Hepatocyte (in vitro differentiated cells): ENCODE measurements at places on chromosomes 6 and 20. TPM values are rescaled to one million over a fixed set of nuclear protein-coding genes. Genes with fewer than 3 reads are reported as not detected.

DNA sequence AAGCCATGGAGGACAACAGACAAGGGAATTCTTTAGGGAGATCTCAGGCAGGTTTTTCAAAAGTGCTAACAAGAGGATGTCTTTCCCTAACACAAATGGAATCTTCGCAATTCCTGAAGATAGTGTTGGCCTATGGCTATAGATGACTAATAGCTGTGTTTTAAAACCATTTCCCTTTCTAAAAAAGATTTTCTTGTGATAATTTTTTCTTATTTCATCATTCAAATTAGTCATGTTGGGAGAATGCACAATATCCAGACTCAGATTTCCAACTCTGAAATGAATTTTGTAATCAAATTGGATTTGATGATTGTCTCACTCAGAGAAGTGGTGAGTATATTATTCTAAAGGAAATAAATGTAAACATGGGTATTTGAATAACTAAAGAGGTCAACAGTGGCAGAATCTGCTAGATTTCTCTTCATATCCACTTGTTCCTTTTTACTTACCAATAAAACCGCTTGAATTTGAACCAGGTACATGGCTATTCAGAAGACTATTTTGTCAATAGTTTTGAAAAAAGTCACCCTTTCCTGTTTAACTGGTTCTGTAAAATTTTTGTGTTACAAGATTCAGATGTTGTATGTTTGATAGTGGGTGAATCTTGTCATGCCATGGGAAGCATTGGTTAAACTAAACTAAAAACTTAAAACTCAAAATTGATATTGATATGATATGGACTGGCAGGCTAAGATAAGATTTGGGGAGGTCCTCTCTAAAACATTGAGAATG, 1223.7 kb upstream of the EYS start:
- no peak for DNase-seq
- no peak overlapping the region for H3K4me3 ChIP-seq

COL12A1 gene
- 48.4 and 49.0 TPM in 2 replicates for total RNA-seq

DNA sequence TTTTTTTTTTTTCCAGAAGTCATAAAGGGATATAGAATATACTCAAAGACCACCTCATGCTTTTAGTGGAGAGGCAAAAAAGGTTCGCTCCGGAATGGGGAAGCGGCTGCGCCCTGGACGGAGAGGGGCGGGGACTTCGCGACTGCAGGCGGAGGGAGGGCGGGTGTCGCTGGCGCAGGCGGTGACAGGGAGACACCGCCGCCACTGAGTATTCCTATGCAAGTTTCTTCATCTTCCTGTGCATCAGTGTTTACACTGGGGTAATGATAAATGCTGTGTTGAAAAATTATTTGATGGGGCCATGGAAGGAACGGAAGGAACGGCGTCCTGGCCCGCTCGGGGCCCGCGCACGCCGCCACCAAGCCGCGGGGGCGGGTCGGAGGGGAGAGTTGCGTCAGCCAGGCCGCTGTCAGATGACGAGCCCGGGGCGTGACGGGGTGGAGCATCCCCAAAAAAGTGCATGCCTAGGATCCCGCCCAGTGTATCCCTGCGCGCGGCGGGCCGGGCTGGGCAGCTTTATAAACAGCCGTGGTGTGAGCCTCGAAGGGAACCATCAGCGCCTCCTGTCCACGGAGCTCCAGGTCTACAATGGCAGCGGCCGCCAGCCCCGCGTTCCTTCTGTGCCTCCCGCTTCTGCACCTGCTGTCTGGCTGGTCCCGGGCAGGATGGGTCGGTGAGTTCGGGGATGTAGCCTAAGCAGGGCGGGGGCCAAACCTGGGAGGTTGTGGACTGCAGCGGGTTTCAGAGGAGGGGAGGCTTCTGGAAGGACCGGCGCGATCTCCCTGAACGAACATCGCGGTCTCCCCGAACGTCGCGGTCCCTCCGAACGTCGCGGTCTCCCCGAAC, at the start of gene ULBP1:
Gene ULBP1, plus strand, starts transcription at position 482 of the 846 bp plus-strand sequence. Its CDS starts 107 bp downstream, at position 589.
- H3K27me3 ChIP-seq, result peaks cover 97% of the 10 kb centered on the region
- H3K27ac ChIP-seq, result no peak within 1 kb of the TSS

GRCh38 chr6:2055911-2056310, 189.5 kb downstream of the GMDS start:
- no peaks in the 10 kb centered on the region for H3K27me3 ChIP-seq
- H3K27ac ChIP-seq, result no peak overlapping the region
- no peaks in the 10 kb centered on the region for H3K4me1 ChIP-seq
- no peak overlapping the region for H3K4me3 ChIP-seq

GRCh38 chr6:5184218-5184617, 76.5 kb downstream of the LYRM4 start:
- no peaks in the 10 kb centered on the region for H3K4me1 ChIP-seq
- H3K36me3 ChIP-seq, result no peaks in the 10 kb centered on the region
- DNase-seq, result no peak

KCNK15 gene
- total RNA-seq, result 0.92 and 1.7 TPM in 2 replicates

SLC22A2 gene
- 0.43 and 1.2 TPM in 2 replicates for total RNA-seq

- H3K27me3 ChIP-seq, result no peaks in the 10 kb centered on the region
- H3K36me3 ChIP-seq, result no peaks in the 10 kb centered on the region
- no peak overlapping the region for H3K4me3 ChIP-seq
- DNase-seq, result no peak
These were observed 2.5 kb upstream of the FASTKD5 start for GRCh38 chr20:3162080-3162611.

- H3K4me1 ChIP-seq, result peaks cover 8% of the 10 kb centered on the region
- no peaks in the 10 kb centered on the region for H3K27me3 ChIP-seq
- no peak overlapping the region for H3K4me3 ChIP-seq
- no peaks in the 10 kb centered on the region for H3K36me3 ChIP-seq
- peak overlapping the region; percentile 29 for H3K27ac ChIP-seq
- DNase-seq, result no peak
These were observed 222.2 kb upstream of the STXBP5 start for GRCh38 chr6:146981981-146982380.

GRCh38 chr20:57742507-57743181, 32.8 kb upstream of the PMEPA1 start:
- DNase-seq, result no peak
- H3K4me3 ChIP-seq, result no peak overlapping the region
- H3K27me3 ChIP-seq, result no peaks in the 10 kb centered on the region
- H3K36me3 ChIP-seq, result no peaks in the 10 kb centered on the region
- no peak overlapping the region for H3K27ac ChIP-seq

RFX6 gene
- total RNA-seq, result 5.1 and 6.8 TPM in 2 replicates

- peaks cover 25% of the 10 kb centered on the region for H3K4me1 ChIP-seq
- H3K36me3 ChIP-seq, result no peaks in the 10 kb centered on the region
- no peak for DNase-seq
- no peaks in the 10 kb centered on the region for H3K27me3 ChIP-seq
- H3K27ac ChIP-seq, result peak overlapping the region; percentile 16
These were observed 24.7 kb upstream of the CNKSR3 start for GRCh38 chr6:154535147-154535546.

SRSF3 gene
- 115 and 135 TPM in 2 replicates for total RNA-seq

DNA sequence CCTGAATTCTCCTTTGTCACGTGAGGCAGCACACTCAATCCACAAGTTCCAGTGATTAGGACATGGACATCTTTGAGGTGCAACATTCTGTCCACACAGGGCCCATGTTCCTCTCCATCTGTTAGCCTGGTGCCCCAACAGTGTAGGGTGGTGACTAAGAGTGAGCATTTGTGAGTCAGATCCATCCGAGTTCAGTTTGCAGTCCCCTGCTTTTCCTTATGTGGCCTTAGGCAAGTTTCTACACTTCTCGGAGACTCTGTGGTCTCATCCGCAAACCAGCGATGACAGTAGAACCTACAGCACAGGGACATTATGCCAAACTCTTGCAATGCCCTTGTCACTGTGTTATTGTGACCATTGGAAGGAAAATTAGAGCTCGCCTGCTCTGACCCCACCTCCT, 178.7 kb upstream of the CDH4 start:
- no peaks in the 10 kb centered on the region for H3K36me3 ChIP-seq
- H3K4me3 ChIP-seq, result no peak overlapping the region

DNA sequence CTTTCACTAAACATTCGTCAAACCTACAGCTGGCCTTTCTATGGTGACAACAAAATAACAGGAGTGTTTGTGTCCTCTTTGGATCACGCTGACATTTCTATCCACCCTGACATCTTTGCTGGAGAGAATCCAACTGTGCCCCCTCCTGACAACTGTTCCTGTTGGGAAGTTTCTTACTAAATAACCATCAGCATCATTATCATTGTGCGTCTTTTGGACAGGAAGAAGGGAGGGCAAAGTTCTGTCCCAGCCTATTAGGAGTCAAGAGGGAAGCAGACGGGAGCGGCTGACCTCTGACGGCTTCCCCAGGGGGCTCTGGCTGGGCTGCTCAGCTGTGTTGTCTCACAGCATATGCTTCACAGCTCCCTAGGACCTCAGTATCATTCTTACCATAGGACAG, 195.9 kb upstream of the SULF2 start:
- H3K27ac ChIP-seq, result no peak overlapping the region
- peaks cover 17% of the 10 kb centered on the region for H3K4me1 ChIP-seq
- no peak for DNase-seq
- no peaks in the 10 kb centered on the region for H3K27me3 ChIP-seq

GRCh38 chr20:48613926-48614325, 213.9 kb downstream of the PREX1 start:
- H3K4me3 ChIP-seq, result no peak overlapping the region
- DNase-seq, result no peak
- no peak overlapping the region for H3K27ac ChIP-seq
- H3K36me3 ChIP-seq, result no peaks in the 10 kb centered on the region

DNA sequence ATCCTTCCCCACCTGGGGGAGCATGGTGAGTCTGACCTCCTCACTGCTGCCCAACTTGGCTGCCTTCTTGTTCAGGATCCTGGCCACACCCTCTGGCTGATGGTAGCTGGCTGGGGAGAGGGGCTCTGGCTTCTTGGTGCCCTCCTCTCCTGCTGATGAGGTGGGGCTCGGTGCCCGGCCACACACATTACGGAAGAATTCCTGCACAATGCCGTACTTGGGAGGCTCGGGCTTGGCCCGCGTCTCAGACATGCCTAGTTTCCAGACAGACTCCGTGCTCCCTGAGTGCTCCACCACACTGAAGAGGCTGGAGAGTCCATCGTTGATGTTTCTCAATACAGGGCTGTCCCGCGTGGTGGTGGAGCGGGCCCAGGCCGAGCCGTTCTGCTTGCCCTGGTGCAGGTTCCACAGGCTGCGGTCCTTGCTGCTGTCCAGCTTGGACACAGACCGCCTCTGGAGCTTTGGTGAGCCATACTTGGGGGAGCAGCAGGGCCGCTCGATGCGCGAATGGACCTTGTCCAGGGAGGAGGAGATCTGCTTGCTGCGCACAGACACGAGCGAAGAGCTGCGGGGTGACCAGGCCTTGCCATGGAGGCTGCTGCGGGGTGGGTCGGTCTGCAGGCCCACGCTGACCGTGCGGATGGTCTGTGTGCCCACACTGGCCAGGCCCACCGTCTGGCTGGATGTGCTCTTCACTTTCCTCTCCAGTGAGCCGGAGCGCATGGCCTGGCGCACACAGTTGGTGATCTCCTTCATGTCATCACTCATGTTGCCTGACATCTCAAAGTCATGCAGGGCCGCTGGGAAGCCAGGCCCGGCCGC, 19.9 kb upstream of the DSN1 start:
- H3K4me3 ChIP-seq, result no peak overlapping the region
- H3K27me3 ChIP-seq, result no peaks in the 10 kb centered on the region
- DNase-seq, result no peak
- no peak overlapping the region for H3K27ac ChIP-seq
- H3K36me3 ChIP-seq, result no peaks in the 10 kb centered on the region

DNA sequence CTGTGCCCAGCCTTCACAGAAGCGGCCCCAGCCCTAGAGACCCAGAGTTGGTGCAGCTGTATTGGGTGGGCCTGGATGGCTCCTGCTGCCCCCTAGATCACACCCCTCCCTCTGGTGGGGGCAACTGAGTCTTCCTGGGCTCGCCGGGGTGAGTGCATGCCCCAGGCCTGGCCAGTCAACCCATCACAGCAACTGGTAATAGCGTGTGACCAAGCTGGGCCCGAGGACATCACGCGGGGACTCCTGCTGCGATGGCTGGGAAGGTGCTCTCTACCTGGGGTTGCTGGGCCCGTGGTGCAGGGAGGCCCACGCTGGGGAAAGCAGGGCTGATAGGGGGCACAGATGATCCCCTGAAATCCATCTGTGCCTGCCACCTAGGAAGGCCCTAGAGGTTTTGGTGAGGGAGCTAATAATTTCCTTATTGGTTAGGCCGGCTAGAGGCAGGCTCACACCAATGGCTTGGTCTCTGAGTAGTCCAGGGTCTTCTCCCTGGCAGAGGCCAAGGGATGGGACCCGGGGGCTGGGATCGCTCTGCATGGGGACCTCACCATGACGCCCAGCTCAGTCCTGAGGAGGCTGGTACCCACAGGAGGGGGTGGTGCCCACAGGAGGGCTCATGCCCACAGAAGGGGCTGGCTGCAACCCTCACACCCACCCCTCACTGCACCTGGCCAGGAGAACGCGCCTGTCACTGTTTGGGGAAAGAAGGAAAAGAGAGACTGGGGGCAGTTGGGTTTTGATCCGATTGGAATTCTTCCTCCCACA, 103.9 kb downstream of the ASXL1 start:
- DNase-seq, result no peak
- no peak overlapping the region for H3K4me3 ChIP-seq
- no peaks in the 10 kb centered on the region for H3K27me3 ChIP-seq
- H3K27ac ChIP-seq, result no peak overlapping the region
- H3K36me3 ChIP-seq, result no peaks in the 10 kb centered on the region
